ENCODE measurements at places on chromosomes 11 and 22. TPM values are rescaled to one million over a fixed set of nuclear protein-coding genes. Genes with fewer than 3 reads are reported as not detected.

DNA sequence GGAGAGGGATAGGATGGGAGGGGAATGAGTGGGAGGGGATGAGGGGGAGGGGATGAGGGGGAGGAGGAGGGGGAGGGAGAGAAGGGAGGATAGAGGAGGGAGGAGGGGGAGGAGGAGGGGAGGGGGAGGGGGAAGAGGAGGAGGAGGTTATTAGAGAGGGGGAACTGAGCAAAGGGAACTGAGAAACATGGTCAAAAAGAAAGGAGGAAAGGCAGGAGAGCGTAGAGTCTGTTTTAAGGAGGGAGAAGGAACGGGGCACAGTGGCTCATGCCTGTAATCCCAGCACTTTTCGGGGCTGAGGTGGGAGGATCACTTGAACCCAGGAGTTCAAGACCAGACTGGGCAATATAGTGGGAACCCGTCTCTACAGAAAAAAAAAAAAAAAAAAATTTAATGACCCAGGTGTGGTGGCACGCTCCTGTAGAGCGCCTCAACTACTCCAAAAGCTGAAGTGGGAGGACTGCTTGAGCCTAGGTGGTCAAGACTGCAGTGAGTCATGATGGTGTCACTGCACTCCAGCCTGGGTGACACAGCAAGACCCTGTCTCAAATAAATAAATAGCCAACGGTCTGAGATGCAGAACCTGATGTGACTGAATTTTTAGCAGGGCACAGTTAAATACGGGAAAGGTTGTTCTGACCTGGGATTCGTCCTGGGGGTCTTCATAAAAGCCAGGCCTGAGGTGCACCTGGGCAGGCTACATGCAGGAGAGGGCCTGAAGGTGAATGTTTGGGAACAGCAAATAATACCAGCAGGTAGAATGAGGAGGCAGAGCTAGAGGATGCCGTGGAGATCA is 4.0 kb downstream of the B3GNT6 start:
- DNase-seq, result no peak

DNA sequence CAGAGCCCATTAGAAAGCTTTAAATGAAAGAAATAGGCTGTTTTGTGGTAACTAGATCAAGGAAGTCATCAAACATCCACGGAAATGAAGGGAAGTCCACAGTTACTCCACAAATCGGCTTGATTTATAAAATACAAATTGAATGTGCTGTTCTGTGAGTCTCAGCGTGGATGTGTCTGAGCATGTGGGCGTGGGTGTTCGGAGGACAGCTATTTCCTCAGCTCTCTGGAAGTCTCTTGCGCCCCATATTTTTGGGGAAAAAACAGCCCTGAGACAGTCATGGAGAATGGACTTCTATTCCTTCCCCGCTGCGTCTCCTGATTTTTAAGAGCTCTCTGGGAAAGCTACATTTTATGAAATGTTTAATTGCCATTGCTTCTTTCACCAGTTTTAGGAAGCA is 144.4 kb downstream of the EFCAB6 start:
- DNase-seq, result no peak

TMA7B gene
- total RNA-seq, result 1.7 TPM

SHANK2 gene
- 11.0 TPM for total RNA-seq

DNA sequence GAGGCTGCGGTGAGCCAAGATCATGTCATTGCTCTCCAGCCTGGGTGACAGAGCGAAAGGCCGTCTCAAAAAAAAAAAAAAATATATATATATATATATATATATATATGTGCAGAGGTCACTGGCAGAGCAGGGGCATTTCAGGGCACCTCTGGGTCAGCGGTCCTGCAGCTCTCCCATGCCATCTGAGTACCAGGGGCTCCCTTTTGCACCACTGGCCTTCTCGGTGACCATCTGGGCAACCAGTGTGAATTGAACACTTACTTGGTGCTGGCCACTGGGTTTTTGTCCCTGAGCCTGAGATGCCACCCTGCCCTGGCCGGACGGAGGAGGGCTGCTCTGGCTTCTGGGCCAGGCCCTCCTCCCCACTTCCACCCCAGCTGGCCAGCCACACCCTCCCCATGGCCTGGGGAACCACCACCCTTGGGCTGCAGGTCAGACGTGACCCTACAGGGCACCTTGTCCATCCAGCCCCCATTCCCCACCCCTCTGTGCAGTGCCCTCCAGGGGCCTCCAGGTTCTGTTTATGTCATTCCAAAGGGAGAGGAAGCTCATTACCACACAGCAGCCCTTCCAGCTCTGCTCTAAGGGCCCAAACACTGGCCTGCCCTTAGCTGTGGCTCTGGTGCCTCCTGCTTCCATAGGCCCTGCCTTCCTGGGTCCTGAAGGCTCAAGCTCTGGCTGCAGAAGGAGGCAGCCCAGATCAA is 10.3 kb downstream of the MAPK8IP1 start:
- no peak for DNase-seq

GRCh38 chr11:1204381-1205101 is 18.3 kb upstream of the MUC5B start:
- no peak for DNase-seq

UBQLNL gene
- total RNA-seq, result 0.98 TPM

DNA sequence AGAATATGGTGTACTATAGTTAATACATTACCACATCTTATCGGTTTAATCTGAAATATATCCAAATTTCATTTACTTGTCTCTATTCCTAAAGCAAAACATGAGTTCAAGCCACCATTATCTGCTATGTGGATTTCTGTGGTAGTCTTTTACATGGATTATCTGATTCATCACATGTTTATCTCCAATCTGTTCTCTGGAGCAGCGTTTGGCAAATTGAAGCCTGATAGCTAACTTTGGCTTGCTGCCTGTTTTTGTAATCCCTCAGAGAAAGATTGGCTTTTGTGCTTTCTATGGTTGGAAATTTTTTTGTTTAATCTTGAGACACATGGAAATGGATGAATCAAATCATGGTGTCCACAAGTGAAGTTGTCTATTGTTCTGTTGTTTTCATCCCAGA is 274.3 kb downstream of the JRKL start:
- no peak for DNase-seq

GAL3ST1 gene
- total RNA-seq, result not detected

GRCh38 chr22:39520226-39521105 is at the start of gene ATF4:
Gene ATF4 (plus strand): TSS chr22:39520562. CDS start chr22:39521446, 884 bp downstream.
- DNase-seq, result no peak

DNA sequence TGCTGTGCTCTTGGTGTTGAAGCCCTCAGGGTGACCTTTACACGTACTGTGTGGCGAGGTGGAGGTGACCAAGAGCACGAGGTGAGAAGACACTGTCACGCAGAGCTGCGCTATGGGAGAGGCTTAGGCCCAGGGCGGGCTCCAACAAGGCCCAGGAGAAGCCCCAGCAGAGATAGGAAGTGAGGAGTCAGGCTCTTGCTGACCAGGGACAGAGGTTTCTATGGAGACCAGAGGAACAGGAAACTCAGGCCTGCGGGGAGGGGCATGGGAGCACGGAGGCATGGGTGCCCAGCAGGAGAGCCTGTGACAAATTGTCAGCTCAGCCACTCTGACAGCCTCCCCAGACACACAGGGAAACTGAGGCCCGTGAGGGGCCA is 15.8 kb downstream of the DGKZ start:
- DNase-seq, result no peak

- no peak for DNase-seq
Observed at GRCh38 chr22:19234126-19234896, 55.8 kb upstream of the SLC25A1 start.

RAG2 gene
- total RNA-seq, result not detected

HORMAD2 gene
- not detected for total RNA-seq

DNA sequence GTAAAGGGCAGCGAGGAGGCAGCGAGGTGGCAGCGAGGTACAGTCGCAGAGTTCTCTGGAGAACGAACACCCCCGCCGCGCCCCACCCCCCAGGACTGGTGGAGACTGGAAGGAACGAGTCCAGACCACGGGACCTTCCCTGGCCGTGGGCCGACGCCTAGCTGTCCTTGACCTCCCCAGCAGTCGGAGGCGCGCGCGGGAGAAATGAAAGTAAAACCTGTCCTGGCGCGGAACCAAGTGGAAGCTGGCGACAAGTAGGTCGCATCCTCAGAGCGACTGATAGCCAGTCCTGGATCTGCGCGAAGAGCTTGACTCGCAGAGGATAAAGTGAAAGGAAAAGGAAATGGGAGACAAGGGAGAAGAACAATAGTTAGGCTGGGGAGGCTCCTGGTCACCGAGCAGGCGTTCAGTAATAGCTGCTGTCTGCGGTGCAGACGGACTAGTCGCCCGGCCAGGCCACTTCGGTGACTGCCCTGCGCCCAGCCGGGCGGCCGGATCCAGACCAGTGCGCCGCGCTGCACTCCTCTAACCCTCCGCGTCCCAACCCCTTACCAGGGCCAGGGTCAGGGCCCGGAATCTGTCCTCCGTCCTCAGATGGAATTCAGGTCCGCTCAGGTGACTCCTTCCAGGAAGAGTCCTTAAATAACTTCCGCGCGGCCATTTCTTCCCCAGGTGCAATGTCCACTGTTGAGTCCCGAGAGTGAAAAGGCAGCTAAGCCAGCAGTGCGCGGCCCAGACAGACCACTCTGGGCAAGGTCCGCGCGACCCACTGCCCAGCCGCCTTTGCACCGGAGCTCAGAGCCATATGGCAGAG is 1.9 kb upstream of the ADM start:
- no peak for DNase-seq

ANKK1 gene
- 1.5 TPM for total RNA-seq

- no peak for DNase-seq
Observed at GRCh38 chr11:114848027-114848426, 169.7 kb downstream of the NXPE2 start.

DNA sequence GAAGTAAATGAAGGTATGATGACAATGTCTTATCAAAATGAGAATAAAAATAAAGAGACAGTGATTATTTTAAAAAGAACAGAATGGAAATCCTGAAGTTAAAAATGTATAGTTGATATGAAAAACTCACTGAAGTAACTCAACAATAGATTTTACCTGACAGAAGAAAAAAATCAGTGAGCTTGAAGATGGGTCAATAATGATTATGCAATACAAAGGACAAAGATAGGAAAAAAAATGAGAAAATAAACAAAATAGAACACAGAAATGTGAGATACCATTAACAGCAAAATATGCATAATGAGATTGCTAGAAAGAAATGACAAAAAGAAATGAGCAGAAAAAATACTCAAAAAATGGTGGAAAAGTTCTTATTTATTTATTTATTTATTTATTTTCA is 19.1 kb upstream of the APLNR start:
- DNase-seq, result no peak

SYCE3 gene
- total RNA-seq, result not detected

DNA sequence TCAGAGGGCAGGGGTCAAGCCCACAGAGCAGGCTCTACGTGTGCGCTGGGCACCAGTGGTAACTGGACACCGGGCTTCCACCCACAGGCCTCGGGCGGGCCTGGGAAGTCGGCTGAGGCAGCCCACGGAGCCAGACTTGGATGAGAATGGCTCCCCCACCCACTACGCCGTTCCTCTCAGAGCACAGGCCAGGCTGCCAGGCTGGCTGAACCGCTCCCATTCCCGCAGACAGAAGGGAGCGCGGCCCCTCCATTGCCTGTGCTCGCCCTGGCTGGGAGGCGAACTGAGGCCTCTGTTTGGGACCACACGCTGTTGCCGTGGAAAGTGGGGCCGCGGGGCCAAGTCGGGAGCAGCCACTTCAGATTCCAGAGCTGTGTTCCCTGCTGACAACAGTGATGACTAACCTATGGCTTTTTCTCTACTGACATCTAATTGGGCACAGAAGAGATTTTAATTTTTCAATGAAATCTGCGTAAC is 63.9 kb downstream of the MYH9 start:
- no peak for DNase-seq

CBLIF gene
- total RNA-seq, result not detected

DNA sequence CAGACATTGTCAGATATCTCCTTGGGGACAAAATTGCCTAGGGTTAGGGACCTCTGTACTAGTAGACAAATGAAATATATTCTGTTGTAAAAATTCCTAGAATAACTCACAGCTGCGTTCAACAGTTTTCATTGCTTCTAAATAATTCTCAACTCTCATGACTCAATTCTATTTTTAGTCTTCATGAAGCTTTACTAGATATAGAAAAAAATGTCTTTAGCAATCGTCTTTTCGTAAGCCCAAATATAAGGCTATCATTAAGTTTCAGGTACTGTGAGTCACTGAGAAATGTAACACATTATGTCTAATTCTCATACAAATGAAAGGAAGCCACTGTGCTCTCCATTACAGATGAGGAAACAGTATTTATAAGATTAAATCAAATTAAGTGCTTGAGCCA is 6.4 kb downstream of the MMP12 start:
- no peak for DNase-seq

DNA sequence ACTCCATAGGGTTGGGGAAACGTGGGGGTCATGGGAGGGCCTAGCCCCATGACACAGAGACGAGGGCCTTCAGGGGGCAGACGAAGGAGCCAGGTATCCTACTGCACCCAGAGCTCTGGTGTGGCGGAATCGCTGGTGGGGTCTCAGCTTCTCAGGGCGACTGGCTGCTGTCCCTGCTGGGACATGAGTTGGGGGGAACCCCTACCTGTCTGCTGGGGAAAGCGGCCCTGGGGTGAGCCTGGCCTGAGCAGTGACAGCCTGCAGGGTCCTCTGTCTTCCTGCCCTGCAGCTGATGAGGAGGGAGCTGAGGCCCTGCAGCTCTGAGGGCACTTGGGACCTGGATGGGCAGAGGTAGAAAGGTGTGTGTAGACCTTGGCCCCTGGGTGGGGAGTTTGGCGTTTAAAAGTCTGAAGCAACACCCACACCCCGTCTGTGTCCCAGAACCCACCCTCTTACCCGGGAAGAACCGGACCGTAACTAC is 33.6 kb upstream of the GRAMD4 start:
- DNase-seq, result no peak

CST6 gene
- 5.6 TPM for total RNA-seq

- peak; percentile 49 for DNase-seq
Observed at GRCh38 chr22:36727110-36727509, 23.6 kb upstream of the CACNG2 start.

PGA5 gene
- total RNA-seq, result not detected

RBM4 gene
- 61.1 TPM for total RNA-seq
